Femur (tissue), 1 donor: ENCODE measurements at places on chromosomes 2 and 18.
A peak's percentile ranks its signal among the peaks of the same experiment; 100 is the strongest.

- DNase-seq: no peak
Measured at GRCh38 chr2:219205165-219205538, 1.4 kb upstream of the ZFAND2B start.

DNA sequence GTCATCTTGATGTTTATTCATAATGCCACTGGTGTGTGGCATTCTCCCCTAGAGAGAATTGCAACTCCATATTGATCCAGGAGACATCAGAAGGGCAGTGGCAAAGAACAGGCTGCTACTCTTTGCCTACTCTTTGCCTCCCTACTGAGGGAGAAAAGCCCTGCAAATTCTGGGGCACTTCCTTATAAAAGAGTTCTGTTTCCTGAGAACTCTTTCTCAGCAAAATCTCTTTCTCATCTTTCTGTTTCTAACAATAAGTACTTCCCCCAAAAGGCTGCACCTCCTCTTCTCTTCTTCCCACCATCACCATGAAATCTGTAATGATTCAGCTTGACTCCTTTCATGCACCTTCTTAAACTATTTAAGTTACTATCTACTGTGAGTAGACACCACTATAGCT, 270.3 kb downstream of the MREG start:
- DNase-seq: no peak

- no peak for DNase-seq
Measured at GRCh38 chr2:173370198-173370597, 15.5 kb downstream of the CDCA7 start.

GRCh38 chr18:78953566-78953965, 26.1 kb upstream of the SALL3 start:
- DNase-seq: no peak

DNA sequence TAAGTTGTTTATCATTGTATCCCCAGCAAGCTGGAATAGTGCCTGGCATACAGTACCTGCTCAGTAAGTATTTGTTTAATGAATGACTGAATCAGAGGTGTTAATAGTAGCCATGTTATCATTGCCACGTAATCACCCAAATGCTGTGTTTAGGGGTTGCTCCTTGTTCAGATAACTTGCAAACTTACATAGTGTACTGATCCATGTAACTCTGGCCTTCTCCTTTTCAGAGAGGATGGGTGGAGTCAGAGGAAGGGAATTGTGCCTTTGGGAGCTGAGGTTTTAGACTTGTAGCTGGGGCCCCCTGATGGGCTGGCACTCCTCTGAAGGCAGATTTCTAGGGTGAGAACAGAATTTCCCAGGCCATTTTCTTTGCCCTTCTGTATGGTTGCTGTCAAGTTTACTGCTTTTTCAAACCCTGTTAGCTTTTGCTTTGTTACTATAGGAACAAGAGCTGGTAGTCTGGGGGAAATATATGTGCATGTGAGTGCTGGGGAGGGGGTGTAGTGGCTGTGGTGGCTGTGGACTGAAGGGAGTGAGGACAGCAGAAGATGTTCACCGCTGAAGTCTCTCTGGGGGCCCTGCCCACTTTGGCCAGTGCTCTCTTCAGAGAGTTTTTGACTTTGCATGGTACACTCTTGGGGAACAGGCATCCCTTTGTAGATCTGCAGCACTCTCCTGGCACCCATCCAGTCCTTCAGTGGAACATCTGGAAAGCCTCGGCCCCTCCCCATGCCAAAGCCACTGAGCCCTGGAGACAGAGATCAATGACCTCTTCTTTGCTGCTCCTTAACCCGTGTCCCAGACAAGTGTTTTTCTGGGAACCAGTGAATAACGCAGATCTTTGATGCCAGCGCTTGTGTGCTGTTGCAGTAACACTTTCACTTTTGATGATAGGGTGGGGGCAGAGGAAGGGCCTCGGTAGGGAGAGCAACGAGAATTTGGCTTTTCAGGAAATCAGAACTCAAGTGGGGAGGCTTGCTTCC, 209.0 kb downstream of the PRKCE start:
- peak; percentile 84 for DNase-seq

- DNase-seq: no peak
Measured at GRCh38 chr2:83786140-83786539, 672.9 kb downstream of the SUCLG1 start.

- no peak for DNase-seq
Measured at GRCh38 chr18:13477147-13477683, 249.1 kb downstream of the FAM210A start.

DNA sequence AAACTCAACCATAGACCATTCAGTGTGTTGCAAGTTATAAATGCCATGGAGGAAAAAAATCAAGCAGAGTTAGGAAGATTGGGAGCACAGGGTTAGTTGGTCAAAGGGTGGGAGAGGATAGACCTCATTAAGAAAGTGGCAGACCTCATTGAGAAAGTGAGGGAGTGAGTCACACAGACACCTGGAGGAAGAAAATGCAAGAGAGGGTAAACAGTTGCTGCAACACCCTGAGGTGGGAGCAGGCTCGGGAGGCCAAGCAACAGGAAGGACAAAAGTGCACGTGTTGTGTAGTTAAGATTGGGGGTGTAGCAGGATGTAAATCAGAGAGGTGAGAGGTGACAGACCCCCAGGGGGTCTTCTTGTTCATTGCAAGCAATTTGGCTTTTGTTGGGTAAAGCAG, 6.4 kb downstream of the IL1RL1 start:
- no peak for DNase-seq

GRCh38 chr2:215758691-215759090, 254.7 kb downstream of the MREG start:
- no peak for DNase-seq

GRCh38 chr2:241226723-241227572, 38.5 kb downstream of the ANO7 start:
- no peak for DNase-seq

DNA sequence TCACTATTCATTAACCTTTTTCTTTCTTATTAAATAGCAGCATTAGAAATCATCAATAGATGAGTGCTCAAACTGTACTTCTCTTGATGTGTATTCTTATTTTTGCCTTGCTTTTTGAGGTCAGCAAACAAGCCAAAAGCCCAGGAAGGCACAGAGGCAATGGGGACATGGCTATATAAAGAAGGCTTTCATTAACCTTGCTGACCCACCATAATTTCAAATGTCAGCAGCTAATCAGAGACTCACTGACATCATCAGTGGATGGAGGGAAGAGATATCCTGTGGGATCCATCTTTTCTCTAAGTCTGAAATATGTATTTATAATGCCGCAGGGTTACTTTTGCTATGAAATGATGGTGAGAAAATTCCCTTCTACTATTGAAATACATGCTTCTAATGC, 1162.8 kb upstream of the ACVR2A start:
- DNase-seq: no peak

- peak; percentile 50 for DNase-seq
Measured at GRCh38 chr18:55406451-55406991, 181.5 kb downstream of the TCF4 start.

DNA sequence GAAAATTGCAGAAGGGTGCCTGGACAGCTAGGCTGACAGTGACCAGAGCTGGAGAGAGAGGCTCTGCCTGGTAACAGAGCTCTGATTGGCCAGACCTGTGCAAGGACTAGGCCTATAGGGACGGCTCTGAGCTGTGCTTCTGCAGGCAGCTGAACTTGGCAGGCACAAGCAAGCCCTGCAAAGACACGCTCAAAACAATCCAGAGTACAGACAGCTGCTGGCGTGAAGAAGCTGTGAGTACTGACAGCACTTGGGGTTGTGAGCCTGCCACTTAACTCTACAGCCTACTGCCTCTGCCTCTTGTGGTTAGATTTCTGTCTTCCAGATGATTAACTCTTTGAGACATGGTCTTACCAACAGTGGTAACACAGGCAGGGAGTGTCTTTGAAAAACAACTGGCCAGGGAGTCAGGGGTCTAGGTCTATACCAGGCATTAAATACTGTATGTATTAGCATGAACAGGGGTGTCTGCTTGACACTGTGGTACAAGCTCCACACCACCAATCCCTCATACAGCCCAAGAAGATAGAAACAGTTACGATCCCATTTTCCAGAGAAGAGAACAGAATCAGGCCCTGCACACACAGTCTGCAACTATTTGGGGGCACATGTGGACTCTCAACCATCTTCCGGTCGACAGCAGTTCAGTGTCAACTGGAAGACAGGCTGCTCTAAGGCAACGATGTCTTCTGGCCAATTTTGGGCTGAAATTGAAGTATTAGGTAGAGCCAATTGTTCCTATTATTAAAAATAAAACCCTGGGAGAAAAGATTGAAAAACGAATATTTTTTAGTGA, 568.4 kb downstream of the TNS1 start:
- peak; percentile 96 for DNase-seq

DNA sequence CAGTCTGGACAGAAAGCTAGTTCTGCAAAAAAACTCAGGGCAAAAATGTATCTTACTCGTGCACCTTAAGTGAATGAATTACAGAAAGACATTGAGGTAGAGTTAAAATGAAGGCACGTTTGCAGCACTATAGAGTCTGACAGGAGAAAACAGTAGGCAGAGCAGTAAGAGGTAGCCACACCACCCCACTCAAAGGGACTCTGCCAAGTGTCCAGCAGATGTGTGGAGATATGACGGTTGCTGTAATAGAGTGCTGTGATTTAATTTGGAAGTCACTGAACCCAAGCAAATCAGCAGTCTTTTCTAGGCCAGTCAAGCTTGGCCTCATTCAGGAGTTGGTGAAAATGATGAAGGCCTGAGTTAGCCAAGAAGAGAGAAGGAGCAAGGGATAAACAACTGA, 464.4 kb downstream of the PTPRM start:
- DNase-seq: no peak

GRCh38 chr2:237873897-237874551, 14.6 kb downstream of the RAMP1 start:
- DNase-seq: no peak

- DNase-seq: peak; percentile 94
Measured at GRCh38 chr18:36402765-36403396, 105.4 kb downstream of the FHOD3 start.

- no peak for DNase-seq
Measured at GRCh38 chr2:215635788-215636139, 199.9 kb upstream of the FN1 start.

DNA sequence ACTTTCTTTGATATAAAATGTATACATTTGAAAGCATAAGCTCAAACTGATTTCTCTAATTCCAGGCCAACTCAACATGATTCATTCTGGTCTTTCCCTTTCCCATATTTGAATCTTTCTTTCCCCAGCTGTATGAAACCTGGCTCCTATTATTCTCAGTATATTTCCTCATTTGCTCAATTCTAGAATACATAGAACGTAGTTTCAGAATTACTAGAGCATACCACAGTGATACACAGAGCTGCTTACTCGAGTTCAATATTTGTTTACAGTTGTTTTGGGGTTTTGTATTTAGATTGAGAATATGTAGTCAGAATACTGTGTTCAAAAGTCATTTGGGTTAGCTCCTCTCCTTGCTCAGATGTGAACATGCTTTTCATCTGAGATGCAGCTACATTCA, 43.0 kb downstream of the TNFRSF11A start:
- no peak for DNase-seq

DNA sequence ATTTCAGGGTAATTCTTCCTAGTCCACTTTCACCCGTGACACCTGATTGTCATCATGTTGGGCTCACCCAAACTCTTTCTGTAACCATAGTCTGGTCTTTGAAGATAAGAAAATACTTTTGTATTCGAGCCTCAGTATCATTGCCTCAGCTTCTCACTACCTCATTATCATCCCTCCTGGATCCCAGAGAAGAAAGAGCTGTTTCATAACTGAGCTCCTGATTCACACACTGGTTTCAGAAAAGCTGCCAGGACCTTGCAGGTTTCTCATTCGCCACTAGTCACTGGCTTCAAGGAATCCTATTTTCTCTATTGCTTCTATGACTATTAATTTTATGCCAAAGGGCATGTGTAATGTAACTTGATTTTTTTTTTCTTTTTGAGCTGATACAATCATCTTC, 2.9 kb upstream of the CRIM1 start:
- DNase-seq: no peak

GRCh38 chr18:12911025-12911928, 27.2 kb upstream of the PTPN2 start:
- peak; percentile 43 for DNase-seq

DNA sequence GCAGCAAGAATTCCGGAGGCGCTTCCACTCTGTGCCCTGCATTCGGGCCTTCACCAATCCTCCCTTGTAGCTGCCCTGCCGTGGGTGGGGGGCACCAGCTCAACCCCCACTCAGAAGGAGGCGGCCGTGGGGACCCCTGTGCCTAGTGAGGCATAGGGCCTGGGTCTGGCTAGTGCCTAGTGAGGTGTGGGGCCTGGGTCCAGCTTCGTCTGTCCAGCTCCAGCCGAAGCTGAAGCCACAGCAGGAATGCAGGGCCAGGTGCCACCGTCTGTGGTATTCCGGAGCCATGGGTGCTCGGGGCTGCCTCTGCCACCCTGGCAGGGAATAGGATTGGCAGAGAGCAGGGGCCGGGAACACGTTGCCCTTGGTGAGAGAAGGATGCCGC, 12.3 kb downstream of the ODC1 start:
- no peak for DNase-seq

- DNase-seq: no peak
Measured at GRCh38 chr2:65778137-65778536, 345.7 kb upstream of the SPRED2 start.
